Endodermal cell (in vitro differentiated cells): ENCODE measurements at places on chromosomes 11 and 22. TPM values are rescaled to one million over a fixed set of nuclear protein-coding genes. Genes with fewer than 3 reads are reported as not detected.

The CARS1 gene
- total RNA-seq: 42.3 to 48.0 TPM (median 43.4 TPM) in 3 replicates

DNA sequence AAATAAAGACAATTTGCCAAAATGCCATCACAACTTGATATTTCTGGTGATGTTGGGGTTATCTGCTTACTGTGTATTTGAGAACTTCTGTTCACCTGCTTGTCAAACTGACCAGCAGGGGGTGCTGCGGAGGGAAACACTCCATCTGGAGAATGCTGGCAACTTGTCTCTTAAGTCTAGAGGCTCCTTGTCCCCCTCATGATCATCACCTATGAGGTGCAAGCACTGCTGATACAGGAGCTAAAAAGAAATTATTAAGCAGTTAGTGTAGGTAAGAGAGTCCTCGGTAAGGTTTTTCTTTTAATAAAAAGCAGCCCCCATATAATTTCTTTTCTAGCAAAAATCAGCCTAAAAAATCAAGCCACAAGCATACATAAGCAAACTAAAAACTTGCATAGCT is 32.7 kb upstream of the GLYATL1B start:
- no peak overlapping the region for H3K27ac ChIP-seq
- H3K4me3 ChIP-seq: no peak overlapping the region
- no peaks in the 10 kb centered on the region for H3K36me3 ChIP-seq
- no peaks in the 10 kb centered on the region for H3K27me3 ChIP-seq
- no peaks in the 10 kb centered on the region for H3K4me1 ChIP-seq
- peak; percentile 90 for DNase-seq

DNA sequence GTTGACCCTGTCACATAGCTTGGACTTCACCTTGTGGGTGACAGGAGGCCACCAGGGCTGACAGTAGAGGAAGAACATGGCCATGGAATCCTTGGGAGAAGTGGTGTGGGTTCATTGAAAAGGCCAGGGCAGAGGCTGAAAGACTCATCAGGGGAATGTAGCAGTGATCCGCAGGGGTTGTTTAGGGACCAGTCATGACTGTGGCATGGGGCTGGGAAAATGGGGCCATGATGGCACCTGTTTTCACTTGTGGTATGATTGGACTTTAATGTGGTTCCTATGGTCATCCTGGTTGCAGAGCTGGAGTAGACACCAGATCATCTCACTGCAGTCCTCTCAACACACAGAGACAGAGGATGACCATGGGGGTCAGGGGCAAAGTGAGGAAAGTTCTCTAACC is 66.7 kb upstream of the MYEOV start:
- no peak for DNase-seq
- H3K27me3 ChIP-seq: no peaks in the 10 kb centered on the region
- H3K36me3 ChIP-seq: no peaks in the 10 kb centered on the region
- H3K27ac ChIP-seq: no peak overlapping the region

GRCh38 chr22:48649466-48649865 is 1178.2 kb downstream of the BRD1 start:
- H3K4me1 ChIP-seq: no peaks in the 10 kb centered on the region
- H3K4me3 ChIP-seq: no peak overlapping the region
- no peaks in the 10 kb centered on the region for H3K27me3 ChIP-seq
- no peak overlapping the region for H3K27ac ChIP-seq
- DNase-seq: no peak
- H3K36me3 ChIP-seq: no peaks in the 10 kb centered on the region

DNA sequence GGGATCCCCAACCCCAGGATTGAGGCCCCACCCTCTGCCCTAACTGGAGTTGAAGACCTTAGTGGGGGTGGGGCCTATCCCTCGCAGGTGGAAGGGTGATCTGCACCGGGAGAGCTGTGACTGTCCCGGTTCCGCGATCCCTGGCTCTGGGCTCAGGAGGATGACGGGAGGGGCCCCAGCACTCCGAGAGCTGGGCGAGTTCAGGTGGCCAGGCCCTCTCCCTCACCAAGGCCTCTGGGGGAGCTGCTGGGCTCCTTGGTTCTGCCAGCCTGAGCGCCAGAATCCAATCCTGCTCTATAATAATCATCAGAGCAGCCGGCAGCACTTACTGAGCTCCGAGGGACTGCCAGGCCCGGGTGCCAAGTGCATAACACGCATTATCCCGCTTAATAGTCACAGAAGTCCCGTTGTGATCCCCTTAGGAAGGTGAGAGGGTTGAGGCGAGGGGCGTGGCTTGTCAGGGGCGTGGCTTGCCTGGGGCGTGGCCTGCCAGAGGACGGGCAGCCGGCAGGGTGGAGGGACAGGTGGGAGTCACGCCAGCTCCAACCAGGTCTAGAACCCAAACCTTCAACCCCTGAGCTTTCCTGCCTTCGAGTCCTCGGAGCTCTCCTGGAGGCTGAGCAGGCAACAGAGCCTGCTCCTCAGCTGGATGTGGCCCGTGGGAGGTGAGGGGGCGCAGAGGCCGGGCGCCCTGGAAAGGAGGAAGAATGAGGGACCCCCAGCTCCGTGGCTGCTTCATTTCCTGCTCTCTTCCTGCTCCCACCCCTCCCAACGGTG is 7.3 kb upstream of the SYT7 start:
- no peaks in the 10 kb centered on the region for H3K36me3 ChIP-seq
- peaks cover 81% of the 10 kb centered on the region for H3K27me3 ChIP-seq
- H3K27ac ChIP-seq: no peak overlapping the region
- H3K4me3 ChIP-seq: peak overlapping the region; percentile 75
- DNase-seq: peak; percentile 96

DNA sequence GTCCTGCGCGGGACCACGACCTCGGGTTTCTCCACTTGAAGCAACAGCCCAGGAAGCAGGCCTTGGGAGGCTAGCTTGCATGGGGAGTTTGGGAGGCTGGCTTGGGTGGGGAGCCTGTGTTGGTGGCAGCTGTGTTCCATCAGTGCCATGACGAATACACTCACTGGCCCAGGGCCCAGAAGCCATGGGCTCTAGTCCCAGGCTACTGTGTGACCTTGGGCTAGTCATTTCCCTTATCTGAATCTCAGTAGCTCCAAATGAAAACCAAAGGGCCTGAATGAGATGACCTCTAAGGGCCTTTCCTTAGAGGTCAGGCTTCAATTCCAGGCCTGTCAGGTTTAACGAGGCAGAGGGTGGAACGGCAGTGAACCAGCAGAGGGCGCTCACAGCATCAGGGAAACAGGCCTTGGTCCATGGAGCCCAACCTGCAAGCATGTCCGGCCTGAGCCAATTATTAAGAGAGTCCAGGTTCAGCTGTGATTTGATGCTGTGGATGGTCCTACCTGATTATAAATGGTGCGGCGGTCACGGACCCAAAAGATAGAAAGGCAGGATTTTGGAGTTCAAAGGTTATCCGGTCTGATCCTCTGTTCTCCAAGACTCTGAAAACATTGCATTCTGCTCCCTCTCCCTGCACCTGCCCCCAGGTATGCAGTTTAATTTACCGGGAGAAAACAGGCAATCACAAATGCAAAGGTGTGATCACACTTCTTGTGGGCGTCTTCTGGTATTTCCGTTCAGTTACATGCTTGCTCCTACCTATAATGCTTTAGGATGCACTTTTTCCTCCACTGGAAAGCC is 15.9 kb downstream of the PTPN5 start:
- H3K27me3 ChIP-seq: no peaks in the 10 kb centered on the region
- H3K4me3 ChIP-seq: no peak overlapping the region
- peak; percentile 96 for DNase-seq
- no peak overlapping the region for H3K27ac ChIP-seq
- peaks cover 9% of the 10 kb centered on the region for H3K4me1 ChIP-seq

- no peak overlapping the region for H3K4me3 ChIP-seq
- no peak overlapping the region for H3K27ac ChIP-seq
- no peaks in the 10 kb centered on the region for H3K4me1 ChIP-seq
- peaks cover 95% of the 10 kb centered on the region for H3K36me3 ChIP-seq
Observed at GRCh38 chr22:38299770-38300102, 17.5 kb downstream of the CSNK1E start.
